ENCODE measurements at places on chromosomes 7 and 10. TPM values are rescaled to one million over a fixed set of nuclear protein-coding genes. Genes with fewer than 3 reads are reported as not detected.

Gene PLXNA4
- 1.5 TPM for total RNA-seq

Gene OR2A12
- not detected for total RNA-seq

Gene HYCC1
- 15.9 TPM for total RNA-seq

Gene GPR15LG
- not detected for total RNA-seq

Gene GBX1
- not detected for total RNA-seq

Gene COX19
- 6.2 TPM for total RNA-seq

Gene MRLN
- not detected for total RNA-seq

Gene UPK3B
- total RNA-seq: 20.2 TPM

Gene PON1
- total RNA-seq: 0.28 TPM

Gene HEPACAM2
- total RNA-seq: not detected

Gene LRRC18
- total RNA-seq: not detected

Gene MYH16
- 0.88 TPM for total RNA-seq

Gene HIBADH
- total RNA-seq: 42.9 TPM

Gene PARP12
- total RNA-seq: 25.0 TPM

Gene DRGX
- not detected for total RNA-seq

Gene MSMB
- not detected for total RNA-seq

Gene PSD
- 0.72 TPM for total RNA-seq

Gene OR13A1
- not detected for total RNA-seq

Gene SLC16A9
- total RNA-seq: 0.07 TPM

Gene GNB2
- 251 TPM for total RNA-seq

Gene NUTM2B
- 0.50 TPM for total RNA-seq

Gene ATP6V0A4
- 0.22 TPM for total RNA-seq
